Chondrocyte (in vitro differentiated cells): ENCODE measurements at places on chromosomes 16 and 17. TPM values are rescaled to one million over a fixed set of nuclear protein-coding genes. Genes with fewer than 3 reads are reported as not detected.

DNA sequence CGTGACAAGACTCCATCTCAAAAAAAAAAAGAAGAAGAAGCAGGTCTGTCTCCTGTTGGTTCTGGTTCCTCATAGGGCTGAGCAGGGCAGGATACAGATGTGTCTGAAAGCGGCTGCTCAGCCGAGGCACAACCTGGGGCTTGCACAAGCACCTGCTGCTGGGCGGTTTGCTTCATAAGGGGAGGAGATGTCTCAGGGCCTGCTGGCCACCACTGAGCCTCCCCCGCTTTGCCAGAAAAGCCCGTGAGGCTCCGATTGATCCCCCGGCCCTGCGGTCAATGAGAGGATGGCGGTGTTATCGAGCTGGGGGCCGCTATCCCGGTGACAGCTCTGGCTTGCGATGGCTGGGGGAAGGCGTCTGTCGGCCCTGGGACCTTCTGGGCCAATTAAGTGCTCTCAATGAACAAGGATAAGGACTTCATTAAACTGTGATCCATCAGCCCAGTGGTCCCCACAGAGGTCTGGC, 162.0 kb downstream of the SDK2 start:
- no peak for DNase-seq

DNA sequence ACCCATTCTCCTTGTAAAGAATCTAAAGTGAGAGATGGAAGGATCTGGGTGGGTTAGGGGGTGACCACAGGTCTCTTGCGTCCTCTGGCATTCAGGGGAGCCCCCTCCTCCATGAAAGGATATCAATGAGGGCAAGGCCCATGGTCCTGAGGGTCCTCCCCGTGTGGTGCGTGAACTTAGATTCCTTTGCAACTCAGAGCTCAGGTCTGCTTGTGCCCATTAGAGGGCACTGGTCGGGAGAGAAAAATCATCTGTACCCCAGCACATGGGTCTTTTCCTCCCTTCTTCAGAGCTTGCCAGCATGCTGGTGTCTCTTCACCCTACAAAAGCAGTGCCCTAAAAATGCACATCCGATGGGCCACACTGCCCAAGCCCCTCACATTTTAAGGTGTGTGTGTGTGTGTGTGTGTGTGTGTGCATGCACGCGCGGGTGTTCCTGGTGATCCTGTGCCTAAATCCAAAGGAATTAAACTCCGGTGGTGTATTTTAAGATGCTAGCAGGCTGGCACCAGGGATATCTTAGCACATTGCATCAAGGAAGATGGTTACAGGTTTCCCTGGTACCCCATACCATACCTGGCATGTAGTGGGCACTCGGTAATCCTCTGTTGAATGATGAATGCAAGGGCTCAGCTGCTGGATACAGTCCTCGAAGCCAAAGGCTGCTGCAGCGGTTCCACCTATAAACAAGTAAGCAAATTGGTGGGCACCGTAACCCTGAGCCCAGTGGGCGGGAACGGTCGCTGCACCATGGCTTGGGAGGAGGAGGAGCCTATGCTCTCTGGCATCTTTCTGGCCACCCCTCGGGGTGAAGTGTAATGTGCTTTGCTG, 4.7 kb downstream of the C1QTNF1 start:
- no peak for DNase-seq

- DNase-seq = no peak
Measured at GRCh38 chr17:71004413-71004812, 835.1 kb downstream of the KCNJ2 start.

DNA sequence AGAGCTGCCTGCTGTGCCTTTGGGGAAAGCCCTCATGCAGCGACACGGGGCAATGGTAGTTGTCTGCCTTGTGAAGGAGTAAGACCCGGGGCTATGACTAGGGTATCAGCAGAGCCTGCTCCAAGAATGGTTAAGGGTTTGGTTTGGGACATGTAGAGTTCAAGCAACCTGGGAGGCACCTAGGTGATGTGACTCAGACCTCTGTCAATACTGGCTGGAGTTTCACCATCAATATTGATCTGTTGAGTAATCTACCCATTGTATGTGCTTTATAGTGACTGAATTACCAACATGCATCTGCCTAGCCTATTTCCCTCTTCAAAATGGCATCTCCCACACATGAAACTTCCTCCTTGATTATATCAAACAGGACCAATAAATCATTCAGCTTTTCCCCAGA, 398.4 kb upstream of the HSBP1 start:
- DNase-seq = no peak

DNA sequence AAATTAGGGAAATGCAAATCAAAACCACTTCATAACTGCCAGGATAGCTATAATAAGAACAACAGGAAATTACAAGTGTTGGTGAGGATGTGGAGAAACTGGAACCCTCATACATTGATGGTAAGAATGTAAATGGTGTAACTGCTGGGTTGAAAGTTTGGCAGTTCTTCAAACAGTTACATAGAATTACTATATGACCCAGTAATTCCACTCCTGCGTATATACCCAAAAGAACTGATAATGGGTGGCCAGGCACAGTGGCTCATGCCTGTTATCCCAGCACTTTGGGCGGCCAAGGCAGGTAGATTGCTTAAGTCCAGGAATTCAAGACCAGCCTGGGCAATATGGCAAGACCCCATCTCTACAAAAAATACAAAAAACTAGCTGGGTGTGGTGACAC, 4.5 kb upstream of the CMTM4 start:
- no peak for DNase-seq

GRCh38 chr16:27414788-27415431, 12.9 kb downstream of the IL21R start:
- DNase-seq = no peak

DNA sequence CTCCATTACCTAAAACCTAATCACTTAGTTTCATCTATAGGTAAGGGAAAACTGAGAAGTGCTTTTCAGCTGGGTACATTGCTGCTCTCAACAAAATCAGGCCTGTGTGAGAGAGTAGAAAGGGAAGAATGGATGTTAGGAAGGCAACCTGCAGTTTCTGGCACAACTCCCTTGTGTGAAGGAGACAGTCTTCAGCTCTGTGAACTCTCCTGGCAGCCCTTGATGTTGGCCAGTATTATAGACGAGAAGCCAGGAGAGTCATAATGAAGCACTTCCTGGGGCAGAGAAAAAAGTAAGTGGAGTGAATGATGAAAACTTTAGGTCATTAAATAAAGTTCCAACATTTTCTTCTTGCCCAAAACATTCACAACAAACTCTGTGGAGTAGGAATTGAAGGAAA, 260.1 kb downstream of the IRX3 start:
- no peak for DNase-seq

DNA sequence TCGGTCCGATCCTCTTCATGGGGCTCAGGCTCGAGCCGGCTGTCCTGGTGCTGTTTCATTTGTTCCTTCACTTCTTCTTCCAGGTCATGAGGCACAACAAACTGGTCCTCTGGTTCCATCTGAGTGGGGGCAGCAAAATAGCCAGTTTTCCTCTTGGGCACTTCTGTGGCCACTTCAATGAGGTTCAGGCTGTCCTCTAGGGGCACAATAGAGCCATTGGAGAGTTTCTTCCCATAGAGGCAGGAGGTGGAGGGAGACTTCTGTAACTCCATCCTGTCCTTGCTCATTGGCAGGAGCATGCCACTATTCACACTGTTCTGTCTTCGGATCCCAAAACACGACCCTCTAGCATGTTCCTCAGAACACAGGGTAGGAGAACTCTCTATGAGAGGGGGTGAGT, 22.9 kb downstream of the MARVELD3 start:
- DNase-seq = no peak

Gene GNAO1
- 0.60 to 1.2 TPM (median 0.85 TPM) in 3 replicates for total RNA-seq

Gene CRYM
- not detected in 3 replicates for total RNA-seq

Gene KRTAP4-9
- not detected in 3 replicates for total RNA-seq

Gene NGFR
- total RNA-seq = 1.7 to 4.4 TPM (median 1.8 TPM) in 3 replicates
